Colonic mucosa (tissue), 4 donors: ENCODE measurements at places on chromosomes 2 and 18. TPM values are rescaled to one million over a fixed set of nuclear protein-coding genes. Genes with fewer than 3 reads are reported as not detected.

- no peaks in the 10 kb centered on the region for H3K4me1 ChIP-seq
- DNase-seq = no peak
- no peaks in the 10 kb centered on the region for H3K36me3 ChIP-seq
- no peaks in the 10 kb centered on the region for H3K27me3 ChIP-seq
- H3K27ac ChIP-seq = no peak overlapping the region
Measured at GRCh38 chr2:228039752-228040534, 141.5 kb downstream of the SPHKAP start.

DNA sequence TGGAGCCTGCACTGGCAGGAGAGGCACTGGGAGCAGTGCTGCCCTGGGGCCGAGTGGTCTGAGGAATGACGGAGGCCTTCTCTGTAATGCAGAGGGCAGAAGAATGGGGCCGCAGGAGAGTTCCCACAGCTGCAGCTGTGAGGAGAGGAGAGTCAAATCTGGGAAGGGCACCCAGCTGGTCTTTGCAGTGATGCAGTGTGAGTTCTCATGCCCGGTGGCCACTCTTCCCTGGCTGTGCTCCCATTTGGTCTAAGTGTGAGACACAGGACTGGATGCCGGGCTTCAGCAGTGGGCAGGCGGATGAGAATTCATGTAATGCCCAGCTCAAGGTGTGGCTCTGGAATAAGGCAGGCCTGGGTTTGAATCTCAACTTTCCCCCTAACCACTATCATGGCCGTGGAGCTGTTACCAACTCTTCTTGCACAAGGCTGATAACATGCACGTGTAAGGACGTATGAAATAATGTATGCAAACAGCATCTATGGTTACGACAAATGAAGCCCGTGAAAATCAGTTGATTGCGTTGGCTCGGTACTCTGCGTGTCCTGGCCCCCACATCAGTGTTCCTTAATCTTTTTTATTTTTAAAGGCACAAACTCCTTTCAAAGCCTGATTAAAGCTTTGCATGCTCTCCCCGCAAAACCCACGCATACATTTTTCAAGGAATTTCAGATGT is 71.6 kb downstream of the ACKR3 start:
- no peaks in the 10 kb centered on the region for H3K4me1 ChIP-seq
- H3K4me3 ChIP-seq = no peak overlapping the region
- no peaks in the 10 kb centered on the region for H3K36me3 ChIP-seq
- no peaks in the 10 kb centered on the region for H3K27me3 ChIP-seq
- H3K27ac ChIP-seq = no peak overlapping the region
- no peak for DNase-seq

- DNase-seq = peak; percentile 66
- no peak overlapping the region for H3K27ac ChIP-seq
- H3K36me3 ChIP-seq = no peaks in the 10 kb centered on the region
- H3K4me3 ChIP-seq = no peak overlapping the region
- no peaks in the 10 kb centered on the region for H3K4me1 ChIP-seq
Measured at GRCh38 chr2:120675460-120676130, 60.1 kb upstream of the GLI2 start.

- no peaks in the 10 kb centered on the region for H3K4me1 ChIP-seq
- H3K27ac ChIP-seq = no peak overlapping the region
- H3K4me3 ChIP-seq = no peak overlapping the region
- no peaks in the 10 kb centered on the region for H3K36me3 ChIP-seq
- no peaks in the 10 kb centered on the region for H3K27me3 ChIP-seq
- DNase-seq = no peak
Measured at GRCh38 chr2:229045671-229046070, 225.4 kb downstream of the PID1 start.

DNA sequence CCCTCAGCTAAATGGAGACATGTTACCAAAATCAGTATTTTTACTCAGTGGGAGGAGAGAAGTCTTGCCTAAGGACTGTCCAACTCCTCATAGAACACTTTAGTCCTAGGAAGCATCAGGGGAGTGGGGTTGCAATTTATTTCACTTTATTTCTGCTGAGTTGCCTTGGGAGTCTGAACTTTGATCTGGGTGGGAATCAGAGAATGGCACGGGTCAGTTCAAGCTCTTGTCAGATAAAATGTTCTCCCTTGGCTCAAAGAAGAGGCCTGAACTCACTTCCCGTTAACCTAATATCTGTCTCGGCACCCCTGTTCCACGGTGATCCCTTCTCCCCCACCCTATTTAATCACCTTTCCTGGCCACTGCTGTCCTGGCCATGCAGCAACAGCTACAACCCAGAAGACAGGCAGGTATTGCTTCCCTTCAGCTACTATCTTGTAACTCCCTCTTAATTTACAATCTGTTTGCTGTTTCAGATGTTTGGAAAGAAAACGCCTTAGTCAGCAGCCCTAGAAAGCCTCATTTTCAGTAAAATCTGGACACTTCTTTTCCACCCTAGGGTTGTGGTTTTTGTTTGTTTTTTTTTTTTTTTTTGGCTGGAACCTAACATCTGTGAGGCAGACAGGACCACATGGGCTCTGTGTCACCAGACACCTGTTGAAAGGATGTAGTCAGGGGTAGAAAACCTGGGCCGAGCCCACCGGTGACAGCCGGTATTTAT is 52.5 kb downstream of the SERTAD2 start:
- no peak overlapping the region for H3K27ac ChIP-seq
- no peak overlapping the region for H3K4me3 ChIP-seq
- peaks cover 4% of the 10 kb centered on the region for H3K4me1 ChIP-seq
- peak; percentile 62 for DNase-seq
- no peaks in the 10 kb centered on the region for H3K27me3 ChIP-seq
- H3K36me3 ChIP-seq = no peaks in the 10 kb centered on the region

- no peaks in the 10 kb centered on the region for H3K36me3 ChIP-seq
- no peaks in the 10 kb centered on the region for H3K4me1 ChIP-seq
- DNase-seq = no peak
- no peak overlapping the region for H3K27ac ChIP-seq
Measured at GRCh38 chr18:66630831-66631230, 26.9 kb upstream of the CDH19 start.

DNA sequence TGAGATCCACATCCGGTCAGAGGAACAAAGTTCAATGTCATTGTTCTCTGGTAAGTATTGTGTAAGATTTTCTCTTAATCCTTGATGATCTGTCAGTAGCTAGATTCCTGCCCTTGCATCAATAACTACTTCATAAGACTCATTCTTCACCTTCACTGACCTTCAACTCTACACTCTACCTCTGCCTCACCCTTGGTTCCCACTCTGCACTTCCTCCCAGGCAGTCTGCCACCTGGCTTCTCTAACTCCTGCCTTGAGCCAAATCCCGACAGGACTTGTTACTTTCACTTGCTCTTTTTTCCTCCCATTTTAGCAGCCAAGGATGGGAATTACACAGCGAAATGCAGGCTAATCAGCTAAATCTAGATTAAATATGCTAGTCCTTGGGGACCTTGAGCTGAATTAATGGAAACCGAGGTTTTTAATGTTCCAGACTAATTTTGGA is 190.7 kb downstream of the DLGAP1 start:
- no peaks in the 10 kb centered on the region for H3K36me3 ChIP-seq
- H3K4me1 ChIP-seq = no peaks in the 10 kb centered on the region
- DNase-seq = no peak
- no peaks in the 10 kb centered on the region for H3K27me3 ChIP-seq
- H3K4me3 ChIP-seq = no peak overlapping the region
- H3K27ac ChIP-seq = no peak overlapping the region

The UGT1A5 gene
- 1.1 TPM for total RNA-seq
